Right cardiac atrium (tissue), 5 donors: ENCODE measurements at places on chromosomes 1 and 21. TPM values are rescaled to one million over a fixed set of nuclear protein-coding genes. Genes with fewer than 3 reads are reported as not detected.

C1orf94 gene
- total RNA-seq = not detected

CASQ1 gene
- 19.0 TPM for total RNA-seq

CYP4A22 gene
- total RNA-seq = not detected

TAS1R1 gene
- total RNA-seq = not detected

TOMM20 gene
- 110 TPM for total RNA-seq

GRCh38 chr1:225811622-225812487, 1.9 kb downstream of the EPHX1 start:
- peak; percentile 67 for DNase-seq

DNA sequence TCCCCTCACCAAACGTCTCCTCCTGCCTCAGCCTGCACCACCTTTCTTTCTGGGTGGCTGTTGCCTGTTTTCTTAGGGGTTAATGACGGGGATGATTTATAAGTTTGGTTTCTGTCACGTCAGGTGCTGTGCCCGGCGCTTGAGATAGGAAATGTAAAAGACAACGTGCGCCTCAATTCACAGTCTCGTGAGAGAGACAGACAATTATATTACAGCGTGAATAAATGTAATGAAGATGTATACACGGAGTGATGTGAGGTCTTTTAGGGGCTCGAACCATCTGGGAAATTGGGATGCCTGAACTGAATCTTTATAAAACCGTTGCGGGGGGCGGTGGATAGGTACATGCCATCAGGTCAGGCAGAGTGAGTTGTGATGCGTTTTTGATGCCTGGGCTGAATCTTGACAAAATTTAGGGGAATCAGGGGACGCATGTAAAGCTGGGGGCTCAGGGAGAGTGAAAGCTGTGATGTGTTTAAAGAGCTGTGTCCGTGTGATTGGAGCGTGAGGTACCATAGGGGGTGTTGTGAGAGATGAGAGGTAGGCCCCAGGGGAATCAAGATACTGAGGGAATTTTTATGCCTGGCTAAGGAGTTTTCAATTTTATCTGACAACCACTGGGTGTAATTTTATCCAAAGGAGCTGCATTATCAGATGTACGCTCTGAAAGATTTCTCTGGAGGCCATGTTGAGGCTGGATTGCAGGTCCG, 831 bp downstream of the TIPRL start:
- DNase-seq = no peak

- DNase-seq = no peak
Observed at GRCh38 chr1:24199291-24199900, 12.3 kb upstream of the IFNLR1 start.
